ENCODE measurements at places on chromosomes 7 and 10.

DNA sequence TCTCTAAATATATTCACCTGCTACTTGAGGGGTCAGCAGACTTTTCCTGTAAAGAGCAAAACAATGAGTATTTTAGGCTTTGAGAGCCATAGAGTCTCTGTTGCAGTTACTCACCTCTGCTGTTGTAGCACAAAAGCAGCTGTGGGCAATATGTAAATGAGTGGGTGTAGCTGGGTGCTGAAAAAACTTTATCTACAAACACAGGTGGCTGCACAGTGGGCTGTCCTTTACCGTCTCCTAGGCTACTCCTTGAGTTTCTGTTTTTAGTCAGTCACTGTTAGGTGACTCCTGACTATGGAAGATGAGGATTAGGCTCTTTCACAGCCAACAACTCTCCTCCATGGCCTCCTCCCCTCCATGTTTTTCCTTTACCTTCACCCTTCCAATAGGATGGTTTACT is 286.1 kb upstream of the C7orf33 start:
- no peak for DNase-seq

DNA sequence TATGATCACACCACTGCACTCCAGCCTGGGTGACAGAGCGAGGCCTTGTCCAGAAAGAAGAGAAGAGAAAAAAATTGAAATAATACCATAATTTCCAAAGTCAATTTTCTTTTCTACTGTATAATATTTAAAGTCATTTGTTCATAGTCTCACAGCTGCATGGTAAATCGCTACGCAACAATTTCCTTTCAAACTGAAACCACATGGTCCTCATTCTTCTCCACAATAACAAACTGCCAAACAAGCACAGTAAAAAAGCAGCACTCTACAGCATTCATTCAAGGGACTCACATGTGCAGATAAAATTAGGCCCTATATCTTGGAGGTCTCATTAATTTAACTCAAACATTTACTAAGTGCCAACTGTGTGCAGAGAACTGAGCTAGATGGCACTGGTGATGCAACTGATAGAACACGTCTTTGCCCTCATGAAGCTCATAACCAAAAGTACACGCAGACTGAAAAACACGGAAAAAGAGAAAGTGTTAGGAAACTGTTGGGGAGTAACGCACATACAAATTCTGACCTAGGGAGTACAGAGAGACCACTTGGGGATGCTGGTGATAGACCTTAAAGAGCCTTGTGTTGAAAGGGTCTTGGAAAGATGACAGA is 68.4 kb upstream of the SRRM3 start:
- DNase-seq = no peak

DNA sequence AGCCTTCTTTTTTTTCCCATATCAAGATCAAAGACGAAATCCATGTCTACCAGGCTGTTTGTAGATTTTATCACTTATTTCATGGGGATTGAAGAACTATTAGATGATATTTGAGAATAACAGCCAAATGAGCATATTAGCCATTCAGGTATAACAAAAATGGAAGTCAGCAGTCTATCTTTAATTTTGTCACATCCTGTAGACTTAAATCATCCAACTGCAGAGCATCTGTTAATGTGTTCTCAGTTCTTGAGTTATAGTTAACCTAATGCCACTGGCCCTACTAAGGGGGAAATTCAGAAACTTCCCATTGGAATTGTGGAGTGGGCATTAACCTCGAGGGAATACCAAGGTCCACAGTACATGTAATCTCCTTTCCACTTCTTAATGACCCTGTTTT is 380.1 kb downstream of the CNTNAP2 start:
- no peak for DNase-seq

- DNase-seq = no peak
Measured at GRCh38 chr7:5590596-5591277, 167.1 kb upstream of the TNRC18 start.

- DNase-seq = no peak
Measured at GRCh38 chr10:58017719-58018367, 249.9 kb downstream of the IPMK start.

DNA sequence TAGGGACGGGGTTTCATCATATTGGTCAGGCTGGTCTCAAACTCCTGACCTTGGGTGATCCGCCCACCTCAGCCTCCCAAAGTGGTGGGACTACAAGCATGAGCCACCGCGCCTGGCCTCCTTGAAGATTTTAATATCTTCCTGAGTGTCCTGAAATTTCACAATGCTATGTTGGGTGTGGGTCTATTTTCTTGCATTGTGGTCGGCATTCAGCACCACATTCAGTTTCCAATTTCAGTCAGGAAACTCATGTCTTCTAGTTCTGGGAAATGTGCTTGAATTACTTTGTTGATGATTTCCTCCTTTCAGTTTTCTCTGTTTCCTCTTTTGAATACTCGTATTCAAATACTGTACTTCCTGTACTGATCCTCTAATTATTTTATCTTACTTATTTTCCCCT is 49.3 kb upstream of the IL6 start:
- DNase-seq = no peak

DNA sequence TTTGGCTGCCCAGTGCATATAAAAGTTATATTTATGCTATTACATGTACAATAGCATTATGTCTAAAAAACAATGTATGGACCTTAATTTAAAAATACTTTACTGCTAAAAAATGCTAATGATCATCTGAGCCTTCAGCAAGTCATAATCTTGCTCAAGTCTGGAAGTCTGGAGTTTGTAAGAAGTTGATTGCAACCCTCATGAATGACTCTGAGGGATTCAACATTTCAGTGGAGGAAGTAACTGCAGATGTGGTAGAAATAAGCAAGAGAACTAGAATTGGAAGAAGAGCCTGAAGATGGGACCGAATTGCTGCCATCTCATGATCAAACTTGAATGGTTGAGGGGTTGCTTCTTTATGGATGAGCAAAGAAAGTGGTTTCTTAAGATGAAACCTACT is 13.0 kb upstream of the ADAMTS14 start:
- no peak for DNase-seq

- DNase-seq = no peak
Measured at GRCh38 chr10:63697956-63698786, 177.0 kb downstream of the REEP3 start.

DNA sequence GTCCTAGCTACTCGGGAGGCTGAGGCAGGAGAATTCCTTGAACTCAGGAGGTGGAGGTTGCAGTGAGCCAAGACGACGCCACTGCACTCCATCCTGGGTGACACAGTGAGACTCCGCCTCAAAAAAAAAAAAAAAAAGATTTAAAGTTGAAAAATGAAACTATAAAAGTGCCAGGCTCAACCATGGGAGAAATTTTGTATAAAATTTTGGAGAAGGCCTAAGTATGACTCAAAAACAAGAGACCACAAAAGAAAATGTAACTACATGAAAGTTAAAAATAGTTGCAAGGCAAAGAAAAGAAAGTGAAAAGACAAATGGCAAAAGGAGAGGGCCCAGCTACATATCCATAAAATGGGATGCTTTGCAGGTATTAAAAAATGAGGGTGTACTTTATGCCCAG is 104.1 kb downstream of the ARHGAP22 start:
- no peak for DNase-seq

- no peak for DNase-seq
Measured at GRCh38 chr7:266851-267840, 22.8 kb upstream of the FOXL3 start.

All from progenitor cell of endocrine pancreas (in vitro differentiated cells).